ENCODE measurements at places on chromosomes 7 and 10.

- DNase-seq: no peak
Measured at GRCh38 chr10:132820056-132820455, 34.1 kb upstream of the NKX6-2 start.

DNA sequence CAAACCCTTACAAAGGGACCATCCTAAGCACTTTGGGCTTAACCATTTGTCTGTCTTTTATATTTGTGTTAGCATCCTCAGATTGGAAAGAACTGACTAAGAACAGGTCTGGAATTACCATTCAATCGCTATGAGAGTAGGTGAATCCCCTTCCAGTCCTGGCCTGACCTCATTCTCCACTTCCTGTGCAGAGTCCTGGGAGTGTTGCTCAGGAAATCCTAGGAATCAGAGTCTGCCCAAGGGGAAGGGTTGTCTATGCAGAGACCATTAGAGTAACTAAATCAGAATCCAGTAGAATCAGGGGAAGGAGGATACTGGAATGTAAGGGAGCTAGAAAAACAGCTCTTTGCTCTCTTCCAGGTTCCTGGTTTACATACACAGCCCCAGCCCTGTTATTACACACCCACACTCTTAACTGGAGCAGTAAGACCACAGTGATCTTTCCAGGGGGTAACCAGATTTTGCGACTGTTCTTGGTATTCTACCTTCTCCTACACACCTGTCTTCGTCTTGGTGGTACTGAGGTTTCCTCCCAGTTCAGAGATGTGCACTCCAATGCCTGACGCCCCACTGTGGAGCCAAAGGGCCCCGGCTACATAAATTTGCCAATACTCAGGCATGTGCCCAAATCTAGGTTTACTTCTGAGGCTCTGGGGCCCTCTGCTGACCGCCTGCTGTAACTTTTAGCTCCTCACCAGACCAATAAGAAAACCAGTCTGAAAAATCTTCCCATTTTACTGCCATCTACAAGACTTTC, 103.7 kb downstream of the RNF216 start:
- peak; percentile 63 for DNase-seq

DNA sequence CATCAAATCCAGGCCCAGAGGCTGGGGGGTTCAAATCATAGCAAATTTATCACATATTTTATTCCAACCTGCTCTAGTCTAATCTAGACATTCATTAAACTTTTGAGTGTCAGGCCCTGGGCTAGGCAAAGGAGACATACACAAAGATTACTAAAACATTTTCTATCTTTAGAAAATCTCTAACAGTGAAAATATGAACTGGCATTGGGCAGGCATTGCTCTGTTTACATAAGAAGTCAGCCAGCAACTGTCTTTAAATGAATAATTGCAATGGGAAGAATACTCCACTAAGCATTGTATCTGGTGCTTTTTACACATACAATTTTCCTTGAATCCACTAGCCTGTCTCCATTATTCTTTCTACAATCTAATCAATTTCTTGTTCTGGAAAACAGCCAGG, 222.5 kb upstream of the LRRN3 start:
- DNase-seq: peak; percentile 36

- peak; percentile 41 for DNase-seq
Measured at GRCh38 chr10:58177362-58177947, 90.2 kb downstream of the IPMK start.

DNA sequence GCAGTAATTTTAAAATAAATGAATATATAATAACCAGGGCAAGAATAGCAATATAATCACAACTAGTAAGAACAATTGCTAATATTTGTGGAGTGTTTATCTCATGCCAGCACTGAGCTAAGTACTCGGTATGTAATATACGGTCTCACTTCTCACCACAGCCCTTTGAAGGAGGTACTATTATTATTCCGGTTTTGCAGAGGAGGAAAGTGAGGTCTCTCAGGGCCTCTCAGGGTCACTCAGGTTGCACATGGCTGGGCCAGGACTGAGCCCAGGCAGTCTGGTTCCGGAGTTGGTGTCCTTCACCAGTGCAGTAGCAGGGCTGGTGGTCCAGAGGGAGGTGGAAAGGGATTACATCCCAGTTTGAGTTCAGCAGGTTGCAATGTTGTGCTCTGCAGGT, 80.9 kb downstream of the CHN2 start:
- no peak for DNase-seq

DNA sequence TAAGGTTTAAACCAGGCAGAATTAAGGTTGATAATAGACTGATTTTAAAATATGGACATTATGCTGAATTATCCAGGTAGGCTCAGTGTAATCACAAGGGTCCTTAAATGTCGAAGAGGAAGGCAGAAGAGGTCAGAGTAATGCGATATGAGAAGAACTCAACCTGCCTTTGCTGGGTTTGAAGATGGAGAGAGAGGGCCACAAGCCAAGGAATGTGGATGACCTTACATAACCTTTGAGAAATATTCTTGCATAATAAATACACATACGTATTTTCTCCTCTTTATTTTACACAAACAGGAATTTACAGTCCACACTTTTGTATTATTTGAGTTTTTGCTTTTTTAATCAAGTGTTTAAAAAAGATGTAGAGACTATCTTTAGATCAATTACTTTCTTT, 88.5 kb downstream of the ST7 start:
- DNase-seq: no peak

GRCh38 chr10:108582387-108582786, 1340.9 kb downstream of the XPNPEP1 start:
- DNase-seq: peak; percentile 51

GRCh38 chr7:22949944-22950343, 64.0 kb downstream of the HYCC1 start:
- no peak for DNase-seq

- no peak for DNase-seq
Measured at GRCh38 chr10:80081801-80082750, 3.6 kb downstream of the TMEM254 start.

DNA sequence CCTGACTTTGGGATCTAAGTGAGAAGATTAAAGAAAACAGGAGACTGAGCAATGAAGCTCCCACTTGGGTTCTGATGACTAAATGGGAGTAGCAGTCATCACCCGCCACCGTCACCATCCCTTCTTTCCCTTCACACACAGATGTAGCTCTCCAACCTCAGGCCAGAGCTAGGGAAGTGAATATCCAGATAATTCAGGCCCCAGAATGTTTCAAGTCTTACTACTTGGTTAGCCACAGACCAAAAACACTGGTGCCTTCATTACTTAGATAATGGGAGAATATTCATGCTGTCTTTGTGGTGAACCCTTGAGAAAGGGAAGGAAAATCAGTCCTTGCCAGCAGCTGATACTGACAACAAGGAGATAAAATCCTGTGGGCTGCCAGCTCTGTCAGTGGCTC, 100.7 kb downstream of the OSBPL3 start:
- no peak for DNase-seq

GRCh38 chr10:29332061-29332760, 43.3 kb downstream of the LYZL1 start:
- peak; percentile 75 for DNase-seq

GRCh38 chr10:3654980-3655379, 130.0 kb downstream of the KLF6 start:
- DNase-seq: no peak

GRCh38 chr7:117350027-117350426, 27.2 kb upstream of the WNT2 start:
- DNase-seq: no peak

DNA sequence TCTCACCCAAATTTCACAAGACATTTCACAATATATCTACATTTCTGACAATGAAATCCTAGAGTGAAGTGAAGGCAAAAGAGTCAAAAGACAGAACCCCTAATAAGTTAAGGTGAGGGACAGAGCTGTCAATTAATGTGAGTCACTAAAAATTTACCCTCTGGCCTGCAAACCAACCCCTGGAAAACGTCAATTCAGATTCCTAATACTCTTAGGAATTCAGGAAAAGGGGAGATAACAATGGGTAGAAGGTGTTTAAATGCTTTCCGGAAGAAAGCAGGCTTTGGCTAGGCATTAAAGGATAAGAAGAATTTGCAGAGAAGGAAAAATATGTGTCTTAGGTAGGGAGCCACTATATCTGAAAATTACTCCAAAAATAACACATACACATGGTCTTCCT, 299.6 kb downstream of the INHBA start:
- no peak for DNase-seq

DNA sequence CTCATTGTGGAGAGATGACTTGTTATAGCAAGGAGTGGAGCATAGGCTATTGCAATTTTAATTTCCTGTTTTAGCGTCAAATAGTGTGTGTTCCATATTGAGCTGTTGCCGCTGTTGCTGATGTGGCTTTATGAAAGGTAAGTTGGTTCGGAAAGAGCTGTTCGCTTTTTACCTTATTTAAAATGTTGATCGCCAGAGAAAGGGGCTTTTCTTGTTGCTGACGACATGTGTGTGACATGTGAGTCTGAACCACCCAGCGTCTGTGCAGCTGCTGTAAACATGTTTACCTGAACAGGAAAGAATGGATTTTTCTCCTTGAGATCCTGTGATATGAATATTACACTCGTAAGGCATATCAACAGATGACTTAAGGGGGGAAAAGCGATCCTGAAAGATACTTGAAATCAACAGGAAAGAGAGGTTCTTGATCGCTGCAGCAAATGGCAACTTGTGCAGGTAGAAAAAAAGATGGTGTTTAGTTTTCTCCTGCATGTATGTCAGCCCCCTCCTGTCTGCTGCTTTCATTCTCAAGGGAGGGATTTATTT, 2.5 kb downstream of the ZEB1 start:
- peak; percentile 17 for DNase-seq

DNA sequence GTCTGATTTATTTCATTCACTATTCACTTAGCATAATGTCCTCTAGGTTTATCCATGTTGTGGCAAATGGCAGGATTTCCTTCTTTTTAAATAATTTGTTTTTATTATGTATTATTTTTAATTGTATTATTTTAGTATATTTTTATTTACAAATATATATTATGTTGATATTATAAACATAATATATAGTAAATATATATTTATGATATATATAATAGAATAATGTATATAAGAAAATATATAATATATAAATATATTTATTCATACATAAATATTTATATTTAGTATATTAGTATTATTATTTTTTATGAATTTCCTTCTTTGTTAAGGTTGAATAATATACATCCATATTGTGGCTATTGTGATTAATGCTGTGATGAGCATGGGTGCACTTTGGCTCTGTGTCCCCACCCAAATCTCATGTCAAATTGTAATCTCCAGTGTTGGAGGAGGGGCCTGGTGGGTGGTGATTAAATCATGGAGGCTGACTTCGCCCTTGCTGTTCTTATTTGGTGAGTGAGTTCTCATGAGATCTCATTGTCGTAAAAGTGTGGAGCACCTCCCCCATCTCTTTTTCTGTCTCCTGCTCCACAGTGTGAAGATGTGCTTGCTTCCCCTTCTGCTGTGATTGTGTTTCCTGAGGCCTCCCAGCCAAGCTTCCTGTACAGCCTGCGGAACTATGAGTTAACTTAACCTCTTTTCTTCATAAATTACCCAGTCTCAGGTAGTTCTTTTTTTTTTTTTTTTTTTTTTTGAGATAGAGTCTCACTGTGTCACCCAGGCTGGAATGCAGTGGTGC, 52.3 kb upstream of the CYP2C18 start:
- DNase-seq: no peak

DNA sequence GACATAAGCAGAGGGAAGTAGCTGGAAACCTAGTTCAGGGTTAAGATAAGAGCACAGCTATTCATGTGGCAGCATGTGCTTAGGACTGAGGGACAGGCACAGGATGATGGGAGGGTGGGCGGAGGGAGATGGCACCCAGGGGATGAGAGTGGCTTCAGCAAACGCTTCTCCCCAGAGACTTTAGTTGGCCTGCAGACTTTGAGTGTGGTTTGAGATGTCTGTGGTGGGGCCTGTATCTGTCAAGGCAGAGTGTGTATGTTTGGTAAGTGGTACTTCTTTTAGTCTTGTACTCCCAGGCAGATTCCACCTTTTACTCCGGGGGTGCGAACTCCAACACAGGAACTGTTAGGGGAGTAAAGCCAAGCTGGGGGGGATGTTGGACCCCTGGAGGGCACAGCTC, 88.9 kb downstream of the WDFY4 start:
- DNase-seq: no peak

GRCh38 chr10:8278099-8278498, 223.6 kb downstream of the GATA3 start:
- DNase-seq: no peak

GRCh38 chr7:54798530-54798929, 39.5 kb upstream of the SEC61G start:
- DNase-seq: no peak

GRCh38 chr10:70846795-70847194, 31.0 kb downstream of the SGPL1 start:
- no peak for DNase-seq

DNA sequence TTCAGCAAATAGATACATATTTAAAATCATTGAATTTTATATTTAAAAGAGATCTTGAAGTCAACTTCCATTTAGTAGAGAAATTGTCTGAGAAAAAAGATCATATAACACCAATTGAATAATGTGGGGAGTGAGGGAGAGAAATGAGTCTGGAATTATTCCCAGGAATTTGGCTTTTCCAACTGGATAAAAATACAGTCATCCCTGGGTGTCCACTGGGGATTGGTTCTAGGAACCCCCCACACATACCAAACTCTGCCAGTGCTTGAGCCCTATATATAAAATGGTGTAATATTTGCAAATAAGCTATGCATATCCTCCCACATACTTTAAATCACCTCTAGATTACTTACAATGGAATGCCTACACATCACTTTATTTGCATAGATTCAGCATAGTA, 162.8 kb upstream of the SEMA3C start:
- DNase-seq: no peak

- DNase-seq: no peak
Measured at GRCh38 chr7:41567731-41568114, 135.2 kb downstream of the INHBA start.

DNA sequence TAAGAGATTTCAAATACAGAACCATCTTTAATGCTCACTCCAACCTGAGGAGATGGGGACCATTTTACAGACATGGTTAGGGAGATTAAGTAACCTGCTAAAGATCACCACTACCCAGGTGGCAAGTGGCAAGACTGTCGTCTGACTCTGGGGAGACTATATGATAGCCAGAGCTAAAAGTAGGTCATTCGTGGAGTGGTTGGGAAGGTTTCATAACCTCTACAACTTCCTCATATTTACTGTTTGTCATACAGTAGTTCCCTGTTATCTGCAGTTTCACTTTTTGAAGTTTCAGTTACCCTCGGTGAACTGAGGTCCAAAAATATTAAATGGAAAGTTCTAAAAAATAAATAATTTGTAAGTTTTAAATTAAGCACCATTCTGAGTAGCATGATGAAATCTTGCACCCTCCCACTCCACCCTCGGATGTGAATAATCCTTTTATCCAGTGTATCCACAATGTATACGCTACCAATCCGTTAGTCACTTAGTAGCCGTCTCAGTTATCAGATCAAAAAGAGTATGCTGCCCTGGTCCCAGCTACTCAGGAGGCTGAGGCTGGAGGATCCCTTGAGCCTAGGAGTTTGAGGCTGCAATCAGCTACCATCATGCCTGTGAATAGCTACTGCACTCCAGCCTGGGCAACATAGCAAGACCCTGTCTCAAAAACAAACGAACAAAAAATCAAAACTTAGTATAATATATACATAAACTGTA, 14.9 kb upstream of the LGI1 start:
- DNase-seq: no peak

Data from NCI-H69 (cell line).